Pulmonary artery endothelial cell (primary cell): ENCODE measurements at places on chromosomes 1 and 21. TPM values are rescaled to one million over a fixed set of nuclear protein-coding genes. Genes with fewer than 3 reads are reported as not detected.

The ANXA9 gene
- not detected in 2 replicates for total RNA-seq

The MLLT11 gene
- total RNA-seq, result 4.3 and 4.9 TPM in 2 replicates

The LRRC3 gene
- total RNA-seq, result 0.71 and 1.5 TPM in 2 replicates

The VCAM1 gene
- total RNA-seq, result 13.8 and 37.1 TPM in 2 replicates

The DCDC2B gene
- not detected in 2 replicates for total RNA-seq

The BNIPL gene
- 0.07 and 0.11 TPM in 2 replicates for total RNA-seq

The KLF17 gene
- not detected in 2 replicates for total RNA-seq

The OLIG2 gene
- not detected in 2 replicates for total RNA-seq

The MIXL1 gene
- total RNA-seq, result 0.11 TPM in 1 of 2 replicates, not detected in the other

The RHD gene
- not detected in 2 replicates for total RNA-seq

The RCAN3 gene
- 1.8 and 3.1 TPM in 2 replicates for total RNA-seq

The SPTA1 gene
- total RNA-seq, result 0.13 and 0.14 TPM in 2 replicates

The EFNA4 gene
- 6.5 and 10.9 TPM in 2 replicates for total RNA-seq

The FALEC gene
- total RNA-seq, result 0.20 TPM in 1 of 2 replicates, not detected in the other

GRCh38 chr1:10646347-10646861, 150.0 kb downstream of the CASZ1 start:
- no peak for DNase-seq

DNA sequence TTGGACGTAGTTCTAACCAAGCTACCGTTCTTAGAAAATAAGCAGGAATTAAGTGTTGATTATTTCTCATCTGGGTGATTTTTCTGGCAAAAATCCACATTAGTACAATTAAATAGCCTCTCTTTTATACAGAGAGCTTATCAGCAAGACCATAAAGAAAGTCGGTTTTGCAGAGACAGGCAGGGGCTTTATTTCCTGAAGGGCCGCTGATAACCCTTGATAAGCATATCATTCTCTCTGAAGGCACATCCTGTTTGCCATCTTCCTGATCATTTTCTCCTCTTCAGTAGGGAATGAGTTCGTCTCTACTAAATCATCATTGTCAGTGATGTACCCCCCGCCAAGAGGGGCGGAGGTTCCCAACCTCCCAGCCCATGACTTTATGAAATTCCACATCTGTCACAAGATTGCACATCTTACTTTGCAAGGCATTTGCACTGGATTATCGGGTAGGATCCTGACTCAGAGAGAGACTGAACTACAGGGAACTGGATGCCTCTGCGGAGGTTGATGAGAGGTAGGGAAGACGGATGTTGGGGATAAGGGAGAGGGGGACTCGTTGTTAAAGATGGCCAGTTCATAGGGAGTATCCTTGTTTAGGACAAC, 115.7 kb downstream of the KCNJ6 start:
- DNase-seq, result no peak

DNA sequence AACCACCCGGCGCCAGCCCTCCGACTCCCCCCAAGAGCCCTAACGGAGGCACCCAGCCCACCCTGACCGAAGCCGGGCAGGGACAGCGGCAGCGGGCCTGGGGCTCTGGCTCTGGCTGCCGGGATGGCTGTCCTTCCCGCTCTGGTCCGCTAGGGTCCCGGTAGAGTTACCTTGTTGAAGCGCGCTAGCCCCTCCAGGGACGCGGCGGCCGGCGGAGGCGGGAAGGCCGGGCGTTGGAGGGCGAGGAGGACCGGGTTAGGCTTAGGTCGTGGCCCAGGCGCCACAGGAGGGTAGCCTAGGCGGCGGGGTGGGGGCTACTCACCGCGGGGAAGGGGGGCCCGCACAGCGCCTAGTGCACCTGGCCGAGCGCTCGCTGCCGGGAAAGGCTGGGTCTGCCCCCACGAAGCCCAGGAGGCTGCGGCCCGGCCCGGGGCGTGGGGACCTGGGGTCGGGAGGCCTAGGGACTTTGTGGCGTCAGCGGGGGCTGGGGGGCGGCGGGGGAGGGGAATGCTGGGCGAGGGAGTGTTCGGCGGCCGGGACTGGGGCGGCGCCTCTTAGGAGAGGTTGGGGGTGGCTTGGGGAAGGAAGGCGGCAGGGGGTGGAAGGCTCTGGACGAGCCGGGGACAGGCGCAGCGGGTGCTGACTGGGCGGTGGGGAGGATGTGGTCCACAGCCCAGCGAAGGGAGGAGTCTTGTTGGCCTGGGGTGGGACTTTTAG, at the start of gene TRIM17:
TSS of gene TRIM17 (minus strand) at position 645 of the 717 bp plus-strand sequence. CDS start 1,789 bp downstream, outside the sequence.
- no peak for DNase-seq

- no peak for DNase-seq
These were observed 9.1 kb upstream of the RAB7B start for GRCh38 chr1:206012086-206012859.

GRCh38 chr21:15134701-15135470, 70.1 kb upstream of the NRIP1 start:
- no peak for DNase-seq

- no peak for DNase-seq
These were observed 40.6 kb upstream of the RABGAP1L start for GRCh38 chr1:174118751-174119150.

DNA sequence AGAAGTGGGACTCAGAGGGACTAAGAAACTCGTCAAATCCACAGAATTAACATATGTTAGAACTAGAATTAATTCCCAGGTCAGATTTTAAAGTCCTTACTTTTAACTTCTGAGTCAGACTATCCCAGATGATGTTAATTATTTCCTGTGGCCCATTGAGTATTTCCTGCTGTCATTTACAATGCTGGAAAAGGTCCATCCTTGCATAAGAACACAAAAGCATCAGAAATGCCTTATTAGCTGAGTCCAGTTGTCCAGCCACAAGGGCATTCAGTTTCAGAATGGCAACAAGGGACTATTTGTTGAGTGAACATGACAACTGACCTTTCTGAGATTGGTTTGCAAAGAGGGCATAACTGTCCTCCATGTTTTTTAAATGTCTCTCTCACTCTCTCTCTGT, 16.5 kb upstream of the HIVEP3 start:
- DNase-seq, result no peak

- DNase-seq, result no peak
These were observed 69.4 kb downstream of the EVA1C start for GRCh38 chr21:32481875-32482408.

- DNase-seq, result no peak
These were observed 36.6 kb downstream of the CD58 start for GRCh38 chr1:116534014-116534739.

GRCh38 chr1:113990530-113990929, 11.3 kb downstream of the OLFML3 start:
- no peak for DNase-seq

DNA sequence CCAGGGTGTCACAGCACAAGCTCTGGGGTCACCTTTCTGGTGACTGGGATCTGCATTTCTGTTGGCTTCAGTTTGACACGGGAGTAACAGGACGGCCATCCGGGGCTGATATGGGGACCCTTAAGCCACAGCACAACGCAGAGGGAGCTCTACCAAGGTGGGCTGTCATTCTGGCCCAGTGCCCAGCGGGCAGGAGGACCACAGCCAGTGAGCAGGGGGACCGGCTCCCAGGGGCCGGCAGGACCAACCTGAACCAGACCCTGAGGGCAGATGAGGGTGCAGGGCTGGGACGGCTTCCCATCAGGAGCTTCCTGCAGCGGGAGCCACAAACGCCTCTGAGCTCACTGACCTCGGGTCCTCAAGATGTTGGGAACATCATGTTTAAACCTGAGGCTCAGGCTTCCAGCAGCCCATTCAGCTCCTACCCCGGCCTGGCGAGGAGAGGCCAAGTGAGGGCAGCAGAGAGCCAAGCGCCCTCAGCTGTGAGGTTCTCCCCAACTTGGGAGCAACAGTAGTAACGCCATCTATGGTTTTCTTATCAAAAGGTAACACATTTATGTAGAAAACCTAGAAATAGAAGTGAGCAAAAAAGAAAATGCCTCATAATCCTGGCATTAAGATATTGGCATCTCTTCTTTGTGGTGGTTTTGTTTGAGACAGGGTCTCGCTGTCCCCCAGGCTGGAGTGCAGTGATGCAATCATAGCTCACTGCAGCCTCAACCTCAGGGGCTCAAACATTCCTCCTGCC, 26.8 kb downstream of the TMEM201 start:
- DNase-seq, result no peak

- no peak for DNase-seq
These were observed 31.0 kb downstream of the KANK4 start for GRCh38 chr1:62288224-62288623.

GRCh38 chr1:246365708-246366107, 141.4 kb downstream of the SMYD3 start:
- no peak for DNase-seq

GRCh38 chr1:68112835-68113243, 62.4 kb upstream of the DIRAS3 start:
- peak; percentile 41 for DNase-seq

- no peak for DNase-seq
These were observed 243.9 kb downstream of the TOMM20 start for GRCh38 chr1:234884701-234885100.

DNA sequence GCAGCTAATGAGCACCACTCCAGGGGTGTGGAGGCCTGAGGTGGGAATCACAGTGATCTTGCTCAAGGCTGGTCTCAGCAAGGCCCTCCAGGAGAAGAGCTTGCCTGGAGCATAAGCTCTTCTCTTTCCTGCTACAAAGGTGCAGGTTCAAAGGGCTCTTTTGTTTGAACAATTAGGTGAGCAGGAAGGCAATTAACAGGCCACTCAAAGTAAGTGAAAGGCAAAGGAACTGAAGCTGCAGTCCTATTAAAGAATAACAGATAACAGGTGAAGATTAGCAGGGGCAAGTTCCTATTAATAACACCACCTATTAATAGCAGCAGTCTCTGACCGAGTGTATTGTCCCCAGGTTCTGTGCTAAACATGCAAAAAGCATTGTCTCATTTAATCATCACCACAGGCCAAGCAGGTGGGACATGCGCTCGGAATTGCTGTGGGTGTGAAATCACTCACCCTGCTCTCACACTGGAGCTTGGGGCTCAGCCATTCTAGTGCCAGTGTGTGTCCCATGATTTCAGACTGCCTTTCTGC, 113.8 kb downstream of the RHOU start:
- DNase-seq, result no peak

DNA sequence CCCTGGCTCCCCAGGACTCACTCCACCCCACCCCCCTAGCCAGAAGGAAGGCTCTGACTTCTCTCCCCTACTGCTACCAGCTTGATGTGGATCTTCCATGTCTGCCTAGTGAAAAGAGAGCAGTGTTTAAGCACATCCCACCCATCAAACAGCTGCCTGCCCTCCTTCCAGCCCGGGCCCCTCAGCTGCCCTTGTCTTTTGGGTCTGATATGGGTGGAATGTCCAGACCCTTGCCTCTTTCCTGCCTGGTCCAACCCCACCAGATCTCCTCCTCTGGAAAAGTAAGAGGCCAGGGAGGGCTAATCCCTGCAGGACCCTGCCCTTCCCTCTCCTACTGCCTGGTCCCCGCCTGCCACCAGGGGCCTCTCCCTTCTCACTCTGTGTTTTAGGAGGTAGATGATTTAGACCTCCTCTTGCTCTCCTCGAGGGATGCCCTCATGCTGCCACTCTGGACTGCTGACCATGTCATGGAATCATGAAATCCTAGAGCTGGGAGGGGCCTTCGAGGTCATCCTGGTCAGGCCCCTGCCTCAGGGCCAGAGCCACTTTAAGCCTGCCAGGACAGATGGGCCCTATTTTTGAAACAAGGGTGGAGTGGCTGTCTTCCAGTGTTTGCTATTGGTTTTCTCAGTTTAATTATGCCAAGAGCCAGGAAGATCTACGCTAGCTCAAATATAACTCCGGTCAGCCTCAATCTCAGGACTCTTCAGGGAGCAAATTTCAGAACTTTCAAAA, 15.8 kb upstream of the HSPG2 start:
- no peak for DNase-seq

- no peak for DNase-seq
These were observed 37.3 kb downstream of the IFNAR1 start for GRCh38 chr21:33362044-33362555.

DNA sequence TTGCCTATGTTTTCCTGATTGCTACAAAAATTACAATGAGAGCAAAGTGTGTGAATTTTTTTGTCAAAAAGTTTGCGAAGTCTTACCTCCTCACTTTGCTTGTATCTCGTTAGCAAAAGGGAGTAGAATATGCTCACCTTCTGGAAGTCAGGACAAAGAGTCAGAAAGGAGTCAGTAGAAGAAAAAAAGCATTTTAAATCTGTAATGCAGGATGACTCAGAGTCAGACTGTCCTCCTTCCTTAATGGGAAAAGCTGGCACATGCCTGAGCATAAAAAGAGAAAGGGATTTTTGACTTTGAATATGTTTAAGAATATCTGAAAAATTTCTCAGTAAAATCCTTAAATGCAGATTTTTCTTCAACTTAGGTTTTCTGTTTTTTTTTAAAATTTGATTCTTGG, 14.2 kb upstream of the VN1R5 start:
- DNase-seq, result no peak

DNA sequence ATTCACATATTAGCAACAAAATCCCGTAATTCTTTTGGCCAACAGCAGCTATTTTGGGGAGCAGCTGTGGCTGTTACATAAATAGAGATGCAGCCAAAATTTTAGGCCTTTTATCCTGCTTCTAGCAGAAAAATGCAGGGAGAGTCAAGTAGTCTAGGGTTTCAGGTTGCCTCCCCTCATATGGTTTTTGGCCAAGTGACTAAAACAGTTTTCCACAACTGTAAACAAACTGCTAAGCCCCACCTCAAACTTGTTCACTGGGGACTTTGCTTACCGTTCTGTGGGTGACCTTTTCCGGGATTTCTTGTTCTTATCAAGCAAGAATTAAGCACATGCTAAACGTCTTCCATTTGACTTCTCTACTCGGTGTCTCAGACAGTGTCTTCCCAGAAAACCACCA, 133.4 kb downstream of the EDEM3 start:
- DNase-seq, result no peak

GRCh38 chr1:158716335-158716734, 4.2 kb downstream of the OR6K3 start:
- no peak for DNase-seq

GRCh38 chr1:21612057-21612456, 57.1 kb downstream of the RAP1GAP start:
- DNase-seq, result no peak

- DNase-seq, result no peak
These were observed 73.5 kb downstream of the PUM1 start for GRCh38 chr1:30991862-30992606.

- no peak for DNase-seq
These were observed 1180.3 kb upstream of the B3GALT2 start for GRCh38 chr1:194366705-194367104.

DNA sequence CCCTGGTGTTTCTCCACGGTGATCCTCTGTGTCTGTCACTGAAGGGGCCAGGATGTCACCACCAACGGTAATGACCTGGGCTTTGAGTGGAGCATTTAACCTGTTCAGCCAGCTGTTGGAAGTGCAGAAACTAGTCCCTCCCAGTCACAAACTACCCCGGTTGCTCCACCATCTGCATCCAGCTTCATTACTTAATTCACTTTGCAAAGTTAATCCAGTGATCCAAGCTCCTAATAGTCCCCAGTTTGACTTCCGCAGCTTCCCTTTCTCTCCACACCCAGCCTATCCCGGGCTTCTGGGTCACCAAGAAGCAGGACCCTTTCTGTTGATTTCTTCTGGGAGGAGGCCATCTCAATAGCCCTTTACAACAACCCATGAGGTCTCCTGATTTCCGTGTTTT, 63.5 kb downstream of the MDM4 start:
- no peak for DNase-seq

GRCh38 chr1:203592730-203593129, 33.9 kb upstream of the ATP2B4 start:
- peak; percentile 48 for DNase-seq
